ENCODE measurements at places on chromosomes 2 and 18.

DNA sequence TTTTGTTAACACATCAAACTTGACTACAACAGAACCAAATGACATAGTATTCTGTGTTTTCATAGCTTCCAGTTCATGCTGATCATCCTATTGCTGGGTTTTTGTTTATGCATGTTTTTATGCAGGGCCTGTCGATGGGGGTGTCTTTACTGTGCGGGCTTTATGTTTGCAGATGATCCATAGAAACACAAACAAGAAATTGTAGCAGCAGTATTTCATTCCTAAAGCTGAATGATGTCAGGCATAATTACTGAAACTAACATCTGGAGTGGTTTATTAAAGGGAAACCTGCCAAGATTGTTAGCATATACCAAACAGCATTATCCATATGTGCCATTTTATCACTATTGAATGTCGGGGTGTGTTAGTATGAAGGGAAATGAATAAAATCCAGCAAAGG is 129.7 kb downstream of the PTPRM start:
- DNase-seq, result no peak

DNA sequence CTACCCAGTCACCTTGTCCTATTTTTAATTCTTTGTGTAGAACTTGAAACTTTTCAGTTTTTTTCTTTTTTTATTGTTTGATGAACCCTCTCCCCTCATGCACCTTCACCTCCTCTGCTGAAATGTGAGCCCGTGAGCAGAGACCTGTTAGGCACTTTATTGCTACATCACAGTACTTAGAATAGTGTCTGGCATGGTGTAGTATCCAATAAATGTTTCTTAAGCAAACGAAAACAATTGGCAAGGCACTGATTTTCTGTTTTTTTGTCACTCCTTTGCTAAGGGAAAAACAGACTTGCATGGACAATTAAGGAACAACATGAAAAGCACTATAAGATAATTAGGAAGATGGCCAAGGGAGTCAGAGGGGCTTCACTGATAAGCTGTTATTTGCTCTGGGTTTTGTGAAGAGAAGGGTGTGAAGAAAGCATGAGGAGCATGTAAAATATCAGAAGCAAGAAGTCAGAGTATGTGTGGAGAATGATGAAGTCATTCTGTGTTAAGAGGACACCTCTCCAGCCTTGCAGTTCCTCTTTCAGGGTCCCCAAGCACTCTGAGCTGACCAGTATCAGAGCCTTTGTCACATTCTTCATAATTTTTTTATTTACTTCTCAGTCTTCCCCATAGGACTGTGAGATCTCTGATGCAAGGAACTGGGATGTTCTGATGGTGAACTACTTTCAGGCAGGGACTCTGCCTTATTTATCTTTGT is 99.7 kb upstream of the CAVIN2 start:
- DNase-seq, result no peak

DNA sequence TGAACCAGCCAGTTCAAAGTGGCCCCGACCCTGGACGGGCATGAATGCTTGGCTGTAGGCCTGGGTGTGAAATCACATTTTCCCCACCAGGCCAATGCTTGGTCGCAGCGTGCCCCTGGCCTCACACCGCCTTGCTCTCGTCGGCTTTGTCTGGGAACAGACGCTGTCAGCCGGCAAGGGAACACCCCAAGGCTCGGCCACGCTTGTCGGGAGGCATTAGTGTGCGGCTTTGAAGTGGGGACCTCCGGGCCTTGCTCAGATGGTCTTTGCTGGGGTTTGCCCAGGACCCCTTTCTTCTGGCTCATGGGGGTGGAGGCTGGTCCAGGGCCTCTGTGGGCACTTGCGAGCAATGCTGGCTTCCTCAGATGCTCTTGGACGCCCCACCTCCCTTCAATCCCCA is 79.1 kb downstream of the INHBB start:
- no peak for DNase-seq

DNA sequence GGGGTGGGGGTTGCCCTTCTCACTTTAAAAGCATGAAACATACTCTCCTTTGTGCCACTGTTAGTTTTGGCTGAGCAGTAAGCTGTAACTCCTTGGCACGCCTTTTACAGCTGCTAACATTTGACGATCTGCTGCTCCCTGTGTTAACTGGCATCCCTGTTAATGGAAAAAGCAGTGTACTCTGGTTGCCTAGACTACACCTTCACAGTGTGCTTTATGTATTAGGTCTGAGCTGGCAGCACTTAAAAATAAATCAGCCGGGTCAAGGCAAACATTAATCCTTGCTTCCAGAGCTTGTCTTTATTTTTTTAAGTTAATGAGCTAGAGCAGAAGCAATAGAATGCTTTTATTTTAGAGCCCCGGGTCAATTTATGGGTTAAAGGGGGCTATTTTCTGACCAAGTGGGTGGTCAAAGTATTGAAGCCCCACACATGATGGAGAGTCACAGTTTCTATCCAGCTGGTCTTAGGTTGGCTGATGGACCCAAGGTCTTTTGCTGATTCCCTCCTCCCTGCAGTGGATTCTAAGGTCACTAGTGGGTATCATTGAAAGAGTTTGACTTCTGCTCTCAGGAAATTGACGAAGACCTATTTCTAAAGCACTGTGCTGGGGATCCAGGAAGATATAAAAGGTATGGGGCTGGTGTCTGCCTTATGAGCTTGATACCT is 54.5 kb downstream of the CFAP221 start:
- DNase-seq, result no peak

DNA sequence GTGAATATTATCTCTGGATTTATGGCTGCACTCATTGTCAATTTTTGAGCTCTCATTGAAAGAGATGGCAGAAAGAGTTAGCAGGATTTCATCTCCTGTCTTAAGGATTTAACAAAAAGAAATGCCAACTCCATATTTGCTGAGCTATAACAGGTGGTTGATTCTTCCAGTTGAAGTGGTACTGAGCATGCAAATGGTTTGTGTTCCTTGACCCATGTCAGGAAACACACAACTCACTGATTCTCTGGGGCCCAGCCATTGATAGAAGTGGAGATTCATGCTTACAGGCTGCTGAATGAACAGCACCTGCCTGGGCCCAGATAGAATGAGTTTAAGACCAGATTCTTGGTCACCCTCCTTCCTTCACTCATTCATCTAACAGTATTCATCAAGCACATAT is 128.8 kb downstream of the CERS6 start:
- no peak for DNase-seq

DNA sequence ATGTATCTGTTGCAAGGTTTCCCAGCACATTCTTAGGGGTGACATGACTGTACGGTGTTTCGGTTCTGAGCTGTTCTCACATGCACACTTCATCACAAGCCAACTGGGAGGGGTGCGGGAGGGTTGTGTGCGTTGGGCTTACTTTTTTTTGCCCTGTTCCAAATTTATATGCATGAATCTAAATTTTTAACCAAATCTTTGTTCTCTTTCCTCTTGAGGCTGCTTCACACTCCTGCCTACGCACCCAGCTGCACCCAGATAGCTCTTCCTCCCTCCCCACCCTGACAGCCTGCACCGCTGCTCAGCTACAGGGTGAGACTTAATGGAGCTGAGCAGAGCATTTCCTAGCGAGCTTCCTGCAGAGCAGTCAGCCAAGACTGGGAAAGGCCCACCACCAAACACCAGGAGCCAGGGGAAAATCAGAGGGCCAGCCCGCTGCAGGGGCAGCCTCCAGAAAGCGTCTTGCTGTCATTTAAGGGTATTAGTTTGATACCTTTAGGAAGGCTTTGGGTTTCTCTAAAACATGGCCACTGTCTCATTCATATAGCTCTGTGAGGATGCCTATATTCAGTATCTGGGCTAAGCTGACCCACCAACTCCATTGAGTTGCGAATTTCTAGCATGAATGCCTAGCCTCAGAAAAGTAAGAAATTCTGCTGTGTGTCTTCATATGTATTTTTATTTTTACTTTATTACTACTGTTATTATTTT is 84.5 kb downstream of the POU3F3 start:
- no peak for DNase-seq

DNA sequence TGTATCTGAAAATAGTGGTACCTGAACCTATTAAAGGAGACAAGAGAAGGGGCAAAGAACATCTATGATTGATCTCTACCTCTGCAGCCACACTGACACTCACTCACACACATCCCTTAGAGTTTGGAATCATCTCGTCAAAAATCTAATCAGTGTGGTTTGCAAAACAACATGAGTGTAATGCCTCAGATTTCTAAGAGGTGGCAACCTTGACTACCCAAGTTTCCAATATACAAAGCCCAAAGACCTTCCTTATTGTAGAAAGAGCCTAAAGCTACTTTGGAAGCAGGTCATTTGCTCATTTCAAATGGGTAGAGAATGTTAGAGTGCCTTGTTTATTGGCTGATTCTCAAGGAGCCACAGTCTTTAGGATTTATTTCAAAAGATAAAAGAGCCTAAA is 444.9 kb downstream of the ARHGAP15 start:
- no peak for DNase-seq

GRCh38 chr18:75204269-75204731 is 4.6 kb downstream of the PTGR3 start:
- no peak for DNase-seq

- no peak for DNase-seq
These were observed 144.5 kb downstream of the BCL11A start for GRCh38 chr2:60408811-60409530.

- no peak for DNase-seq
These were observed 28.9 kb downstream of the PPP3R1 start for GRCh38 chr2:68223419-68223818.

GRCh38 chr2:221574231-221574570 is 2.1 kb upstream of the EPHA4 start:
- DNase-seq, result no peak

DNA sequence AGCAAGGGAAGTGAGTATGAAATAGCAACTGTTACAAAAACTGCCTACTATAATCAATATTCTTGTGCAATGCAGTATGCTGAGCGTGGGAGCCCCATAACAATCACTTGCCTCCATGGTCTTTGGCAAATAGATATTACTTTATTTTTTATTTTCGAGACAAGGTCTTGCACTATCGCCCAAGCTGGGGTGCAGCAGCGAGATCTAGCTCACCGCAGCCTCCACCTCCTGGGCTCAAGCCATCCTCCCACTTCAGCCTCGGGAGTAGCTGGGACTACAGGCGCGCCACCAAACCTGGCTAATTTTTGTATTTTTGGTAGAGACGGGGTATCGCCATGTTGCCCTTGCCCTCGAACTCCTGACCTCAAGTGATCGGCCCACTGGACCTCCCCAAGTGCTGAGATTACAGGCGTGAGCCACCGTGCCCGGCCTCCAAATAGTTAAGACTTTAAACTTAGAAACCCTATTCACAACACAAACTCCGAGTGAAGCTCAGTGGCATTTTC is 1.2 kb upstream of the CCNT2 start:
- DNase-seq, result no peak

DNA sequence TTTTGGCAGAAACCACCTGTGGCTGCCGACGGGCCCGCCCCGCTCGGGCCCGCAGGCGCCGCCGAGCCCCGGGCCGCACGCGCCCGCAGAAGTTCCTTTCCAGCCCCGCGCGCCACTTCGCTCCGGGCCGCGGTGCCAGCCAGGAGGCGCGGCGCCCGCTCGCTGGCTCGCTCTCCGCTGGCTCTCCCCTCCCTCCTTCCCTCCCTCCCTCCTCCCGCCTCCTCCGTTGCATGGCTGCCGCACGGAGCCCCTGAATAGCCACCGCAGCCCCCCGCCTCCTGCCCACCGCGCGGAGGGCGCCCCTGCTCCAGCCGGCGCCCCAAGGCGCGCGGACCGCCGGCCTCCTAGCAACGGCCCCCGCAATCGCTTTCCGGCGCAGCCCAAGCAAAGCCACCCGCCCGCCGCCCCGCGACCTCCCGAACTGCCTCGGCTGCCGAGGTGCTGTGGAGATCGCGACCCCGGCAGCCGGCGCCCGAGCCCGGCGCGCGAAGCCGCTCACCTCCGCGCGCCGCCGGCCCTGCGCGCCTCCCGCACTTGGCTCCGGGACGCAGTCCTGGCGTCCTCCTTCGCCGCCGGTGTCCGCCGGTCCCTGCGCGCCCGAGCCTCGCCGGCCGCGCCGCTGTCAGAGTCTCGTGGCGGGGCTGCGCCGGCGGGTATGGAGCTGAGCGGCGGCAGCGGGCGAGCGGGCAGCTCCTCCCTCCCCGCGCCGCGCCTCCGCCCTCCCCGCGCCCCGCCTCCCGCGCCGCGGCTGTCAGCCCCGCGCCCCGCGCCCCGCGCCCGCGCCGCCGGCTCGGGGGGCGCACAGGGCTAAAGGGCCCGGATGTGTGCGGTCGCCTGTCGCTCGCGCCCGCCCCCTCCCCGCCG is at the start of gene ZBTB7C:
ZBTB7C (minus strand) TSS at position 657 of the 864 bp plus-strand sequence.
- no peak for DNase-seq

GRCh38 chr18:4589056-4589800 is 134.1 kb upstream of the DLGAP1 start:
- DNase-seq, result no peak

DNA sequence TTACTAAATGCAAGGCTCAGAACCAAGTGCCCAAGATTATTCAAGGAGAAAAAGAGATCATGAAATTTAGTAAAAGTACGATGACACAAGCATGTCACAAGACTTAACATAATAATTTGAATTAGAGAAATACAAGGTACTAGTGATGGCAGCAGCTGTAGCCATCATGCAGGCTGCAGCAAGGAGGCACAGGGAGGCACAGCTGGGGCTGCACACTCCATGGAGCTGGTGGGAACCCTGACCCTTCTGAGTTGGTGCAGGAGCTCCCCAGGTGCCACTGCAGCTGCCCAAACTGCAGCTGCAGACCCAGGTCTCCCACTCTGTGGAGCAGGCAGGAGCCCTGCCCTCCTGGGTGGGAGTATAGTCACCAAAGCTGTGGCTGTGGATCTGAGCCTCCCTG is 46.0 kb downstream of the COL3A1 start:
- no peak for DNase-seq
